ENCODE measurements at places on chromosomes 4 and X.
A peak's percentile ranks its signal among the peaks of the same experiment; 100 is the strongest.

DNA sequence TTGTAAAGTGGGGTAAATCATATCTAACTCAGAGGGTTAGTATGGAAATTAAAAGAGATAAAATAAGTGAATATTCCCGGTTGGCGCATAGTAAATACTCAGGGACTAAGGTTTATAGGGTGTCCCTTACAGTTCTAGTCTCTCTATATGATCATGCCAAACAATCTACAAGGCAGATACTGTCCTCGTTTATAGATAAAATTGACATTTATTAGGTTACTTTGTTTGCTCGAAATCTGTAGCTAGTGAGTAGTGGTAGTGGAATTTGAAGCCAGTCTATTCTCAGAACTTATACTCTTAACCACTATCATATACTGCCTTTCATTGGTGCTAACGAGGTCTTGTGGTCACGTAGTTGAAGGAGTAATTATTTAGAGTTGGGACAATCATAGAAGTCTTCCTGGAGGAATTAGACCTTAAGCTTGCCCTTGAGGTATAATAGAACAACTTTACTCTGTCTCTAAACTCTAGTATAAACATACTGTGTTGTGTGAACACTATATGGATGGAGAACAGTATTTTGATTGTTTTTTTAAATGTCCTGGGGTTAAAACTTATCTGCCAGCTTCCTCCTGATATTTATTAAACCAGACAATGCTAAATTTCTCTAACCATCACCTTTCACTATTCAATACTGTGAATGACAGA, 324.0 kb downstream of the STIM2 start:
- DNase-seq = no peak

DNA sequence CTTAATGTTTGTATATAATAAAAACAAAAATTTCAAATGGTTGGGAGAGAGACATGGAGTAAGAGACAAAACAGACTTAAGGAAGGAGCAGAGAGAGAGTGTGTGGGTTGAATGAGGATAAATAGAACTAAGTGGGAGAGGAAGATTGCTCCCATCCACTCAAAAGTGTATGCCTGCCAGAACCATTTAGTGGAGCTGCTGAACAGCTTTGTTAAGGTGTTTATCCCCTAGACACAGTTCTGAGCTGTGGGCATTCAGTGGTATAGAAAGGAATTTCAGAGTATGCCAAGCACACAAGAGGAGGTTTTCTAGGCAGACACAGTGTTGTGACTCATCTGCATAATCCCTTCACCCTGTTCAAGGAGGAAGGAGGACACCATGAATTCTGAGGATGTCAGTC, 508.6 kb upstream of the EPHA5 start:
- no peak for DNase-seq

DNA sequence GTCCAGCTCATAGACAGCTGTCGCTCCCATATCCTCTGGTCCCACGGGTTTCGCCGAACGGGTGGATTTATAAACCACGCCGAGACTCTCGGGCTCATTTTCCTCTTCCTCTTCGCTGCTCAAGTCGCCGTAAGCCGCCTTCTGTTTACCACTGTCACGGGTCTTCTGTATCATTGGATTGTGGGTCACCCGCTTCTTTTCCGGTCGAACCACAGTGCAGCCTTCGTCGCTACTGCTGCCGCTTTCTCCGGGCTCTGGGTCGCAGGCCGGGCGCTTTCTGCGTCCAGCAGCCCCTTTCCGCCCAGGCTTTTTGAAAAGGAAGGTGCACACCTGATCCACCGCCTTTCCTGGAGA, 311 bp downstream of the RNF113A start:
- DNase-seq = no peak

- DNase-seq = no peak
These were observed 92.2 kb downstream of the RNF150 start for GRCh38 chr4:141041021-141041476.

GRCh38 chr4:184313702-184314659, 96.3 kb upstream of the ENPP6 start:
- peak; percentile 54 for DNase-seq

GRCh38 chr4:2647403-2648158, 108.6 kb downstream of the TNIP2 start:
- DNase-seq = no peak

GRCh38 chrX:100880368-100880767, 6.2 kb upstream of the NOX1 start:
- DNase-seq = no peak

GRCh38 chrX:120813982-120814381, 61.7 kb downstream of the CT47B1 start:
- DNase-seq = no peak

GRCh38 chrX:21948897-21949578, 8.5 kb downstream of the SMS start:
- DNase-seq = no peak

- no peak for DNase-seq
These were observed 49.2 kb upstream of the NAF1 start for GRCh38 chr4:163215896-163216295.

- peak; percentile 13 for DNase-seq
These were observed 2.2 kb downstream of the USO1 start for GRCh38 chr4:75726577-75726976.

GRCh38 chr4:182212211-182212761, 30.9 kb upstream of the TENM3 start:
- no peak for DNase-seq

- DNase-seq = no peak
These were observed 1239.1 kb upstream of the TENM3 start for GRCh38 chr4:181004056-181004455.

DNA sequence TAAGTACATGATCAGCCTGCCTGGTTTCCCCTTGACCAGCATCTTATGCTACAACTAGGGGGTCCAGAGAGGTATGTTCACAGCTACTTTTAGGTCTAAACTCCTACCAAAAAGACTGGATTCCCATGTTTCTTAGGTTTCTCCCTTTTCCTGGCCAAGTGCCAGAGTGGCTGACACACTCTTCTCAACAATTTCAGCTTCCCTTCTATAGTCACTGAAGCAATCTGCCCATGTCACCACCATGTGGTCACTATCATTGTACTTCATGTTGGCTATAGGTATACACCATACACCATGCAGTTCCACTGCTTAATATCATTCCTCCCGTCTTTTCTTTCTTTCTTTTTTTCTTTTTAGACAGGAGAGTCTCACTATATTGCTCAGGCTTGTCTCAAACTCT, 66.9 kb downstream of the KLHL13 start:
- no peak for DNase-seq

GRCh38 chr4:6957148-6957520, 47.5 kb downstream of the TBC1D14 start:
- no peak for DNase-seq
